Peyer's patch (tissue), 4 donors: ENCODE measurements at places on chromosomes 3 and 15. TPM values are rescaled to one million over a fixed set of nuclear protein-coding genes. Genes with fewer than 3 reads are reported as not detected.
A peak's percentile ranks its signal among the peaks of the same experiment; 100 is the strongest.

The PARP14 gene
- 73.0 TPM for total RNA-seq

The ARHGEF26 gene
- total RNA-seq: 28.0 TPM

DNA sequence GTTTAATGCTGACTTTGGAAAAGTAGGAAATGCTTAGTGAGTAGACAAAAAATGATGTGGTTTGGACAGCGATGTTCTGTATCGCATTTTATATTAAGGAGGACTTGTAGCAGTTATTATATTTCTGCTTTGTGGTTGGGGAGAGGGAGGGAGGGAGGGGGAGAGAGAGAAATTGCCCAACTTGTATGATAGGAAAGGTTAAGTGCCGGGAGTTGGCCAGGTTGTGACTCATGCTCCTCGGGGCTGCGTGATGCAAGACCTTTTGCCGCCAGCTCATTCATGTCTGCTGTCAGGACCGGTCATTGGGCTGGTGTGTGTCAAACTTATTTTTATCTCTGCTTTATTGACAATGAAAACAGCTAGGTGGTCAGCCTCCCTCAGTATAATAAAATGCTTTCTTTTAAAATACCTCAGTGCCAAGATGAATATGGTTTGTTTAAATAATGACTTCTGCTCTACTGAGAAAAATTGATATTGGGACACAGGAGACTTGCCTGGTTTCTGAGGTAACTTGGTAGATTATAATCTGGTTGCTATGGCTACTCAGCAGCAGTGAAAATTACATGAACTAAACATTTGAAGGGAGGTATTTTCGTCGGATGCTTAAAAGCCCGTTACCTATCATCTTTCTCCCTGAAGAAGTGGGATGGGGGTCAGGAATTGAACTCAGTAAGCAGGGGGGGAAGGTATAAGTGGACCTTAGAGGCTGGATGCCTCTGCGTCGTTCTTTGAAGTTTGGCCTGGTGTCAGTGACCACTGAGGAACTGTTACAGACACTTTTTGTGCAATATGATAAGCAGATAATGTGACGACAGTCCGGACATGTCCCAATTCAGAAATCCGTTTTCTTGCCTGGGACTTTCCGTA lies 90.7 kb downstream of the FNDC3B start:
- no peaks in the 10 kb centered on the region for H3K36me3 ChIP-seq
- peaks cover 37% of the 10 kb centered on the region for H3K4me1 ChIP-seq
- no peaks in the 10 kb centered on the region for H3K27me3 ChIP-seq
- peak; percentile 48 for DNase-seq
- H3K4me3 ChIP-seq: no peak overlapping the region

GRCh38 chr3:99473321-99473751 lies 165.1 kb upstream of the COL8A1 start:
- no peak overlapping the region for H3K27ac ChIP-seq
- H3K27me3 ChIP-seq: no peaks in the 10 kb centered on the region
- H3K4me1 ChIP-seq: no peaks in the 10 kb centered on the region
- DNase-seq: no peak
- H3K36me3 ChIP-seq: no peaks in the 10 kb centered on the region

- DNase-seq: no peak
- H3K36me3 ChIP-seq: no peaks in the 10 kb centered on the region
- no peaks in the 10 kb centered on the region for H3K27me3 ChIP-seq
- H3K4me1 ChIP-seq: no peaks in the 10 kb centered on the region
- H3K4me3 ChIP-seq: no peak overlapping the region
These were observed 167.8 kb downstream of the CHST2 start for GRCh38 chr3:143287403-143287802.
